Muscle of leg (tissue), 16 donors: ENCODE measurements at places on chromosomes 11 and 22. TPM values are rescaled to one million over a fixed set of nuclear protein-coding genes. Genes with fewer than 3 reads are reported as not detected.

DNA sequence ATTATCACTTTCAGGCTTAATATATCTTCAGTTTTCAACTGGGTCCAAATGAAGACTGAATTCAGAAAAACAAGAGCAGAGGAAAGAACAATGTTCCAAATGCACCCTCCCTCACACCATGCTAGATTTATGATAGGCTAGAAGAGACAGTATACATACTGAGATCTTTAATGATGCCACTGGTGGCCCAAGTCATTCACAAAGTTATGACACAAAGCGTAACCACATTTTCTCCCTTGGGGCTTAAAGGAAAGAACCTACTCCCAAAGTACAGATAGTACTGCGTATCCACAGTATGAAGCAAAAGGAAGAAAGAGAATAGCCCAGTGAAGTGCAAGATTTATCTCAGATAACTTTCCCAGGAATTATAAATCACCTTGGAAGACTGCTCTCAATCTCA is 10.9 kb upstream of the SOX6 start:
- no peaks in the 10 kb centered on the region for H3K36me3 ChIP-seq
- DNase-seq, result no peak
- no peak overlapping the region for H3K27ac ChIP-seq

DNA sequence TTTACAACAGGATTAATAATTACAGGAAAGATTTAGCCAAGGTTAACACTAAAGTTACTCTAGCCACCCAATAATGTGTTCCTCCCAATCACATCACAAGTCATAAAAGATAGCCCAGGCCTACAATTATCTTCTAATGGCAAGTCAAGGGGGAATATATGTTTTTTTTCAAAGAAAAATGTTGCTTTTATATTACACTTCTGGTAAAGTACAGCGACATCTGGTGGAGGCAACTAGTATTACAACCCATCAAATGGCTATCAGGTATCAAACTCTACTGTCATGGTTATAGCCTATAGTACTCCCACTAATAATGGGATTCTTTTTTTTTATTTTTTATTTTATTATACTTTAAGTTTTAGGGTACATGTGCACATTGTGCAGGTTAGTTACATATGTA is 71.8 kb downstream of the XRRA1 start:
- no peaks in the 10 kb centered on the region for H3K4me1 ChIP-seq
- H3K4me3 ChIP-seq, result no peak overlapping the region
- H3K27ac ChIP-seq, result no peak overlapping the region
- H3K36me3 ChIP-seq, result peaks cover 33% of the 10 kb centered on the region
- H3K27me3 ChIP-seq, result no peaks in the 10 kb centered on the region

DNA sequence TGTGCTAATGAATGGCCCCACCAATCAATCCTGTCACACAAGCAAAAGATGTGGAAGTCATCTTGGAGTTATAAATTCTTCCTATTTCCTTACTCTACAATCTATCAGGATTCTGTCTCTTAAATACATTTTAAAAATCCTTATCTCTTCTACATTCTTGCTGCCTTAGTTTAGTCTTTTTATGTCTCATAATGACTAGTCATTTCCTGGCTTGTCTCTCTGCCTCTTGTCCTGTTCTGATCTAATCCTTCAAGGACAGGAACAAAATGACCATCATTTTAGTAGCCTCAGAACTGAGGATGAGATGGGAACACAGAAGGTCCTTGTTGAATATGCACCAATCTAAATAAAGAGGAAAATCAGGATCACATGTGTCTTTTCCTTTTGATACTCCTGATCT is 56.6 kb upstream of the LIN7C start:
- H3K4me3 ChIP-seq, result no peak overlapping the region
- H3K27me3 ChIP-seq, result no peaks in the 10 kb centered on the region
- no peaks in the 10 kb centered on the region for H3K36me3 ChIP-seq
- no peak for DNase-seq
- H3K27ac ChIP-seq, result no peak overlapping the region
- no peaks in the 10 kb centered on the region for H3K4me1 ChIP-seq

DNA sequence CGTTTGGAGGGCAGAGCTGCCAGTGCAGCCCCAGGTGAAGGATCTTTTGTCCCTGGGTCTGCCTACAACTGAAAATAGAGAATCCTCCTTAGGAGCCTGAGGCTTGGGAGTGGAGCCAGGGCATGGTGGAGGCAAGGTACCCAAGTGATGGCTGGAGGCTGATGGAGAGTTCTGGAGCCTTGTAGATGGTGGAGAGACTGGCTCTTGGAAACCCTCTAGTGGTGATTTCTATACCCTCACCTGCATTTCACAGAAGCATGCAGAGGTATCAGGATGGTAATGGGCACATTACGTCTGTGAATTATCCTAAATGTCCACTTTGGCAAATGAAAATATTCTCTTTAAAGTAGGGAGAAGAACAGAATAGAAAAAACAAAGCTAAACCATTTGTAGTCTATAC is 44.4 kb downstream of the INSC start:
- H3K27me3 ChIP-seq, result no peaks in the 10 kb centered on the region
- H3K36me3 ChIP-seq, result no peaks in the 10 kb centered on the region
- no peak for DNase-seq
- H3K4me3 ChIP-seq, result no peak overlapping the region
- H3K4me1 ChIP-seq, result peaks cover 2% of the 10 kb centered on the region

HBG2 gene
- total RNA-seq, result 9,238 TPM

DNA sequence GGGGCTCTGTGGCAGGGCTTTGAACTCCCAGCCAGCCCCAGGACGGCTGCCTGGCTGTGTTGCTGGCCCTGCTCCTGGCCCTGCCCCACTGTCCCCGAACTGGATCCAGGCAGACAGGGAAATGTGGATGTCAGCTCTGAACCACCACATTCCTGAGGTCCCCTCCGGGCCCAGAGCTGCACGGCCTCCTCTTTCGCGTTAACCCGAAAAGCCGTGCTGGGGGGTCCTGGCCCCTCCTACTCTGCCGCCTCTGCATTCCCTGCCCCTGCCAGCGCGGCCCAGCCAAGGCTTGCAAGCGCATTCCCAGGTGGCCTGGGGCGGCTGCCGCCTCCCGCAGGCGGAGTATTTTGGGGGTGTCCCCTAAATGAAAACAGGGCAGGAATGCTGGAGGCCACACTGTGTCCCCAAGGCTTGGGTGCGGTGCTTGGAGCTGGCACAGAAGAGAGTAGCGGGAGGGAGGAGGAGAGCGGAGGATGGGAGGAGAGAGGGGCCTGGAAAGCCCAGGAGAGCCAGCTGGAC is 5.4 kb downstream of the LINC01488 start:
- no peak overlapping the region for H3K4me3 ChIP-seq
- H3K27ac ChIP-seq, result peak overlapping the region; percentile 21
- H3K36me3 ChIP-seq, result no peaks in the 10 kb centered on the region
- DNase-seq, result peak; percentile 67

MUC15 gene
- not detected for total RNA-seq
